ENCODE measurements at places on chromosomes 4 and X.

GRCh38 chr4:80071604-80072227 lies 1.3 kb downstream of the ANTXR2 start:
- no peak for DNase-seq

DNA sequence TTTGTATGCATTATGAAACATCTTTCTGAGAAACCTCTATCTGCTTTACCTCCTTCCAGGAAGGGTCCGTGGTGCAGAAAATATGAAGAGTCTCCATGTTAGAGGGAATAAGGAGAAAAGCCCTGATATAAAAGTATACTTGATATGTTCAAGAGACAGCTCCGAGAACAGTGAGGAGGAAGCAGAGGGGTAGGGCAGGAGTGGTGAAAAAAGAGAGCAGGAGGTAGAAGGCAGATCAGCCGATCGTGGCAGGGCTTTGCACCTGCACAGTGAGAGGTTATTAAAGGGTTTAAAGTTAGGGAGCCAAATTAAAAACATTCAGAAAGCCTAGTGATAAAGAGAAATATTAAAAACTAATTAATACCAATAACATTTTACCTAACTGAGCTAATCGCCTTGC lies 419.7 kb downstream of the FAT4 start:
- DNase-seq, result no peak

- DNase-seq, result no peak
Measured at GRCh38 chr4:181991369-181992108, 251.7 kb upstream of the TENM3 start.

DNA sequence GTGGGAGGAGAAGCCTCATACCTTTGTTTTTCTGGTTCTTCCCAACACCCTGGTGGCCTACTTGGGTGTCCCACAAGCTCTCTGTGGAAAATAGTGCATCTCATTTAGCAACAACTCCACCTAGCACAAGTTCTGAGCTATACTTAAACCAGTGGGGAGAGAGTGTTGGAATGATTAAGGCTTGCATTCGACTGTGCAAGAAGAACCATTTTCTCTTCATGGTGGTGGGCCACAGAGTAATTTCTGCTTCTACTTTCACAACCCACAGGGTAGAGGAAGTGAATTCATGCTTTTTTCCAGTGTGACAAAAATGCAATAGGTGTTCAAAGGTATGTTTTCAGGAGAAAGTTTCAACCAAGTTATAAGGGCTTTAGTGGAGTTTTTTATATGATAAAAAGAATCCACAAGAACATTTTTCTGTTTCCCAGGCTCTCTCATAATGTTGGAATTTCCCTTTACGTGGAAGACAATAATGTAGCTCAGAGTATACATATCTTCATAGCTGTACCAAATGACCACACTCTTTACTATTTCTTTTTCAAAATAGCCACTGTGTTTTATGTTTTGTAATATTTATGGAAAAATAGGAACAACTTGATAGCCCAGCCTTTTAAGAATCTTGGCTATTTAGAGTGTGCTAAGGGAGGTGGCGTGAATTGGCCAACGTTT lies 80.3 kb upstream of the HHIP start:
- no peak for DNase-seq

DNA sequence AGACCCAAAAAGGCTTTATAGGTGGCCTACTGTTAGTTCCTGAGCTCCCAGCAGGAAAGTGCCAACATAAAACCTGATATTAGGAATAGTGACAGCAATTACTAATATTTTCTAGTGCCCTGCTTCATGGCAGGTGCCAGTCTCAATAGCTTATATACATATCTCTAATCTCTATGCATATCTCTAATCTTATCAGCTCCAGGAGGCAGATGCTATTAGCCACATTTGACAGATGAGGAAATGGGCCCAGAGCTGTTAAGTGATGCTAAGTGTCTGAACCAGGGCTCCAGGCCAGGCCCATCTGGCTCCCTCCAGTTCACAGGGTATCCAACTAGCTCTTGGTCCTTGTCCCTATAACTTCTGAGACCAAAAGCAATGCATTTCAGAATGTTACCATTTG lies 142.5 kb downstream of the CHIC2 start:
- no peak for DNase-seq

- peak; percentile 13 for DNase-seq
Measured at GRCh38 chr4:37891260-37892159, 626 bp downstream of the TBC1D1 start.

- DNase-seq, result peak; percentile 92
Measured at GRCh38 chr4:139528377-139529005, 27.5 kb downstream of the SETD7 start.

DNA sequence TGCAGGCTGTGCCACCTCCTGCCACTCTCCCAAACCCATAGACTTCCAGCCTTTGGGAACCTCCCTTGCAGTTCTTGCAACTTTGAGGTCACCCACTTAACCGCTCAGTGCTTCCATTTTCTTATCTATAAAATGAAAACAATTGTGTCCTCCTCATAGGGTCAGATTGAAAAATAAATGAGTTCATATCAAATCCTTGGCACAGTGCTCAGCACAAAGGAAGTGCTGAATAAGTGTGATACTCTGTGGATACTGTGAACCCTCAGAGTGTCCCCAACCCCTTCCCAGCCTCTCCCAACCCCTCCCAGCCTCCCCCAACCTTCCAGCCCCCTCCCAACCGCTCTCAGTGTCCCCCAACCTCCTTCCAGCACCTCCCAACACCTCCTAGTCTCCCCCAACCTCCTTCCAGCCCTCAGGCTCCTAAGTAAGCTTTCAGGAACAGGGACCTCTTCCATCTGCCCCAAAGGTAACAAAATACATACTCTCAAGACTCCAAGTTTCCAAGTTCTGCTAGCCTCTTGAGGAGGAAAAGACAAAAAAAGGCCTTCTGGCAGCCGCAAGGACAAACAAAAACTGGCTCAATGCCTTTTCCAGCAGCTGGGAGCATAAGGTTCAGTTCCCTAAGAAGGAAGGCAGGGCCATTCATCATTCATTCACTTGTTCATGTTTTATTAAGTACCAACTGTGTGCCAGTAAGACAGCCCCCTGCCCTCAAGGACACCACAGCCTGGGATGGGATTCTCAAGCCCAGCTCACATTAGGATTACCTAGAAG lies 46.1 kb upstream of the LGI2 start:
- DNase-seq, result no peak

- DNase-seq, result no peak
Measured at GRCh38 chr4:132934911-132935310, 214.2 kb upstream of the PCDH10 start.

GRCh38 chr4:38677441-38677840 lies 13.4 kb downstream of the KLF3 start:
- no peak for DNase-seq

GRCh38 chrX:9864011-9864410 lies 77.8 kb downstream of the SHROOM2 start:
- no peak for DNase-seq

GRCh38 chr4:53130896-53131561 lies 234.8 kb downstream of the SCFD2 start:
- DNase-seq, result no peak

- no peak for DNase-seq
Measured at GRCh38 chrX:46576458-46576857, 2.9 kb downstream of the CHST7 start.

DNA sequence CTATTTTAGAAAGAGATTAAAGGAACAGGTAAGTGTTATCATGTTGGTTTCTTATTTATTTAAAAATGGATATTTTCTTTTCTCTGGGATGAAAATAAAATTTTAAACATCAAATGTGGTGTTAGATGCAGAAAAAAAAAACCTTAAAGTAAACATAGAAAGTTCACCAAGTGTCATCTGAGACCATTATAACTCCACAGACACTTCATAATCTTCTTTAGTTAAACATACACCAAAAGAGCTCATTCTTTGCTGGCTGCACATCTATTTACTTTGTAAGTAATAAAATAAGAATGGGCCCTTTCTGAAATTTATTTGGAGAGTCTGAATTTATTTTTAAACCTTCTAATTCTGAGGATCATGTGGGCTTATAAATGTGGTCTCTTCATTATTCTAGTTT lies 460.7 kb upstream of the CTSO start:
- no peak for DNase-seq

- DNase-seq, result no peak
Measured at GRCh38 chrX:87846956-87847355, 329.4 kb downstream of the KLHL4 start.

DNA sequence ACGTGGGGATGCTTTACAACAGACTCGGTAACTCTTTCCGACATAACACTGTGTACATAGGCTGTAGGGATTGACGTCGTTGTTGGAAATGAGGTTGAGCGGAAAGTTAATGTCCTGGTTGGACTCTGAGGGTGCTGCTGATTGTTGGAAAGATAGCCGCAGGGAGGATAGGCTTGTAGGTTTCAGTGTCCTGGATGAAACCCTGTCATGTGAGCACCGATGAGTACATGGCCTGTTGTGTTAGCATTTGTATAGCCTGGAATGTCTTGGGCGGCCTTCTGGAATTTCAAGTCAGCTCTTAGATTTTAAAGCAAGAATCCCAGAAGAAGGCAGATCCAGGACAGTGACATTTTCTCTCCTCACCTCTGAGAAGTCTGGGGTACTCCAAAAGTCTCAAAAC lies 63.3 kb downstream of the TBC1D14 start:
- no peak for DNase-seq

- DNase-seq, result peak; percentile 72
Measured at GRCh38 chr4:54228056-54228527, 1.0 kb upstream of the PDGFRA start.

GRCh38 chr4:73055241-73055897 lies 14.1 kb downstream of the COX18 start:
- DNase-seq, result no peak

DNA sequence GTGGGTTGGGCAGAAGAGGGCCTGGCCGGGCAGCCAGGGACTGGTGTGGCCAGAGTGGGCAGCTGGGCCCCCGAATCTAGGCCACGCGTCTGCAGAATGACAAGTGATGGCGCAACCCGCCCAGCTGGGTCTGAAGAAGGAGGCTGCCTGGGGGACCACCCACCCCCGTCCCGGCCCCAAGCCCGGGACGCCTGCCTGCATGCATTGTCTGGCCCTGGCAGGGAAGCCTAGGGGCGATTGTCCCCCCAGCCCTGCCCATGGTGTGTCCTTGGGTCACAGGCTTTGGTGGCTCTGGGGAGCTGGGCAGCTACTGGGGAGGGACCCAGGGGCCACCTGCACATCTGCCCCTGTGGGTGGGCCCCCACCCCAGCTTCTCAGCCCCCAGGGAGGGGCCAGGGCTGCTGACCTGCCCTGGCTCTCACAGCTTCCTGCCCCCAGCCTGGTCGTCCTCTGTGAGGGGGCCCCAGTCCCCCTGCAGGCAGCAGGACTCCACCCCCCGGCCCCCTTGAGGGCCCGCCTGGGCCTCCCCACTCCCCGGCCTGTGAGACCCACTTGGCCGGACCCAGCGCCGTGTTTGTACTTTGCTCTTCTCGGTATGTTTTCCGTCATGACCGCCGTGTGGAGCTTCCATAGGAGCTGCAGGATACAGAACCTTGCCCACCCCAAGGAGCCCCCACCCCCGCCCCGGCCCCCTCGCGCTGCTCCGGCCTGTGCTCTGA lies 4.9 kb downstream of the FGFR3 start:
- no peak for DNase-seq

- DNase-seq, result peak; percentile 45
Measured at GRCh38 chrX:84219551-84219950, 31.6 kb upstream of the RPS6KA6 start.

- DNase-seq, result no peak
Measured at GRCh38 chr4:147516133-147516532, 35.2 kb downstream of the EDNRA start.

DNA sequence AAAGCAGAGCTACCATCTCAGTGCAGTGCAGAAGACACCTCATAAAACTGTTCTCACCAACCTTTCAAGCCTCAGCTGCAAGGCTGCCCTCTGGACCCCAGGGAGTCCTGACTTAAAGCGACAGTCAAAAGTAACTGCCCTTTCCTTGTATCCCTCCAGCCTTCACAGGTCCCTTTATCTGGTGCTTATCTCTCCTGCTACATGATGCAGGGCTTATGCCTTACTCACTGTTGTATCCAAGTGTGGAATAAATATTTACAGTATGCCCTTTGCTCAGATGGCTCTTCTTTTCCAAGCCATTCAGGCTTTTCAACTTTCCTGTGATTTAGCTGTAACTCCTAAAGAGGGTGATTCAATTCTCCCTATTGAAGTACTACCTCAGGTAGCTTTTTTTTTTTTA lies 92.6 kb downstream of the KDR start:
- no peak for DNase-seq

GRCh38 chr4:96183611-96184010 lies 343.7 kb downstream of the PDHA2 start:
- no peak for DNase-seq

GRCh38 chrX:54695816-54696487 lies 102.1 kb downstream of the ITIH6 start:
- DNase-seq, result peak; percentile 0

DNA sequence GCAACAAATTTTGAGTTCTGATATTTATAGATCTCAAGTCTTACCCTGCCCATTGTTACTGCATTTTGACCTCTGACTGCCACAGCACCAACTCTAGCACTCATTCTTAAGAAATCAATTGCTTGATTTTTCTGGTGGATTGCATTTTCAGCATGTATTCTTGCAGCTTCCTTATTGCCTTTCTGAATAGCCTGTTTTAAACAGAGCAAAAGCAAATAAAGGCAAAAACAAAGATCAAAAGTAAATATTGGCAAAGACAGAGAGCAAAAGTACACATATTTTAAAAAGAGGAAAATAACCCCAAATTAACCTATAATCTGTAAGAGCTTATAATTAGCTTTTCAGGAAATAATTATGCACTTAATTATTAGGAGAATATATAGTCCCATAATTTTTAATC lies 129.4 kb upstream of the TENT5D start:
- no peak for DNase-seq

GRCh38 chrX:79138658-79139241 lies 5.7 kb upstream of the GPR174 start:
- no peak for DNase-seq

GRCh38 chrX:44343412-44344141 lies at the start of gene EFHC2:
Gene EFHC2, minus strand, starts transcription at chrX:44343672. Its CDS starts 84 bp downstream, at chrX:44343588.
- no peak for DNase-seq

- DNase-seq, result no peak
Measured at GRCh38 chrX:125404667-125405160, 85.0 kb downstream of the TEX13C start.

DNA sequence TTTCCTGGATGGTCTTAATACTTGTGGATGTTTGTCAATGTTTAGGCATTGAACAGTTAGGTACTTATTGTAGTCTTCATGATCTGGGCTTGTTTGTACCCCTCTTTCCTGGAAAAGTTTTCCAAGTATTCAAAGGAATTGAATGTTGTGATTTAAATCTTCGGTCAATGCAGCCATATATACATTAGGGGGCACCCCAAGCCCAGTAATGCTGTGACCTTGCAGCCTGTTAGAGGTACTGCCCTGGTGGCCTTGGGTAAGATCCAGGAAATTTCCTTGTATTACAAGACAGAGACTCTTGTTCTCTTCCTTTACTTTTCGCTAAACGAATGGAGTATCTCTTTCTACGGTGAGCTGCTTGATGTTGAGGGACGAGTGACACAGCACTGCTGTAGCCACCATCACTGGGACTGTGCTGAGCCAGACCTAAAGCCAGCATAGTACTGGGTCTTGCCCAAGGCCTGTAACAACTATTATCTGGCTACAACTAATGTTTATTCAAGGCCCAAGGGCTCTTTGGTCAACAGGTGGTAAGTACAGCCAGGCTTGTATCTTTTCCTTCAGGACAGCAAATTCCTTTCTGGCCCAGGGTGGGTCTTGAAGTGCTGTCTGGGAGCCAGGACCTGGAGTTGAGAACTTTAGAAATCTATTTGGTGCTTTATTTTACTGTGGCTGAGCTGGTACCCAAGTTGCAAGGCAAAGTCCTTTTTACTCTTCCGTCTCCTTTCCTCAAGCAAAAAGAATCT lies 118.3 kb upstream of the ATOH1 start:
- DNase-seq, result no peak

- peak; percentile 78 for DNase-seq
Measured at GRCh38 chr4:74016068-74016467, 17.6 kb upstream of the CXCL5 start.

GRCh38 chr4:129223945-129224344 lies 128.0 kb downstream of the C4orf33 start:
- no peak for DNase-seq

All from LHCN-M2 (cell line).